Forelimb muscle (tissue), 1 donor: ENCODE measurements at places on chromosomes 1 and 21. TPM values are rescaled to one million over a fixed set of nuclear protein-coding genes. Genes with fewer than 3 reads are reported as not detected.

Gene THEM5
- polyA plus RNA-seq, result 0.56 TPM

DNA sequence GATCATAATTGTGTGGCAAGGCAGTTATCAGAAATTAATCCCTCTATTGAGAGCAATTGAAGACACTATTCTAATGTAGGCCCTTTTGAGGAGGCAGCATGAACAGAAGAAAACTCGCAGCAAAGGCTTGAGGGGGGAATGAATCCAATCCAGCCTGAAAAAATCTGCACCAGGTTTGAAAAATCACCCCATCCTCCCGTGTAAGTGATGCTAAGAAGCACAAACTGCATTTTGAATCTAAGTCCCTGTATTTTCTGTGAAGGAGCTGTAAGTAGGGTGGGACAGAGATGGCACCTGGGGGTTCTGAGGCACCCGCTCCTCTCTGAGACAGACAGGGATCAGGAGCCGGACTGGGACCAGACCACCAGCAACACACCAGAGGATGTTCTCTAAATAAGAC, at the start of gene CRB1:
CRB1 (plus strand) TSS at position 241 of the 400 bp plus-strand sequence. CDS start 161 bp downstream, outside the sequence.
- DNase-seq, result no peak

Gene ZFP69B
- polyA plus RNA-seq, result 3.1 TPM

GRCh38 chr1:185406691-185407009, 89.6 kb upstream of the IVNS1ABP start:
- DNase-seq, result no peak

- no peak for DNase-seq
Observed at GRCh38 chr1:51950701-51951100, 39.8 kb downstream of the RAB3B start.
